ENCODE measurements at places on chromosomes 3 and 15.

DNA sequence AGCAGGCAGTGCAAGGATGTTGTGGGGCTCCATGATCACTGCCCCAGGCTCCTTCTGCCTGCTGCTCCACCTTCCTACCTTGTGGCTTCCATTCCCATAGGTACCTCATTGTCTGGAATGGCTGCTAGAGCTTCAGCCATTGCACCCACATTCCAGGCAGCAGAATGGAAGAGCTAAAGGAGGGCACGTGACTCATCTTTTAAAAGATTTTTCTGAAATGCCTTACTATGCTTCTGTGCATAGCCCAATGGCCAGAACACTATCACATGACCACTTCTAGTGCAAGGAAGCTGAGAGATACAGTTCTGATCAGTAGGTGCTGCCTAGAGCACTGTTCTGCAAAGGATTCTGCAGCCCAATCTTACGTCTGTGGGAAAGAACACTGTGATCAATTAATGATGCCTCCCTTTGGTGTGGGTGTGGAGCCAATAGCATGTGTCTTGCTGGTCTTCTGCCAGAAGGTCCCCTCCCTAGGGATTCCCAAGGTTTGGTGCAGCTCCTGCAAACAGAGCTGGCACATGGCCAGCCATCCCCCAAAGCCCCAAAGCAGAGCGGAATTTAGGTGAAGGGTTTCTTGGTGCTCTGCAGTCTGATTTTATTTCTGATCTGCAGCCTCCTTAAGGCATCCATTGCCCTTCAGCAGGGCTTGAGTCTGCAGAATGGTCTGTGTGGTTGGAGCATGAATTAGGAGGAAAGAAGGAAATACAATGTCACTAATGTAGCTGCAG is 34.4 kb downstream of the SPSB4 start:
- no peak for DNase-seq

DNA sequence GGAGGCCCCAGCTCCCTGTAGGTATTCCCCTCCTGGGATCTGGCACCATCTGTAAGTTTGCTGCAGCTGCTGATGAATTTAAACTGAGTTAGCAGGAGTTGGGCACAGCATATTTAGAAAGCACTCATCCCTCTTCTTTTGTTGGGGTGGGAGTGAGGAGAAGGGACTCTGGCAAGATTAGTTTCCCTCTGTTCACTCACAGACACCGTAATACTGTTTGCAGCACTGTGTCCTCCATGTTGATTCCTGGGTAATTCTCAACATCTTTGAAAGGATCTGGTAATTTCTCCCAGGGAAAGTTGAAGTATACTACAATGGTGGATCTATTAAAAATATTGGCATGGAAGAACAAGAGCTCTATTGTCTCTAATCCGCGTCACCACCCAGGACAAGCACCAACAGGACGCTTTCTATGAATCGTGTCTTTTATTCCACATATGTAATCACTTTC is 173.3 kb downstream of the RBMS3 start:
- DNase-seq: peak; percentile 77

DNA sequence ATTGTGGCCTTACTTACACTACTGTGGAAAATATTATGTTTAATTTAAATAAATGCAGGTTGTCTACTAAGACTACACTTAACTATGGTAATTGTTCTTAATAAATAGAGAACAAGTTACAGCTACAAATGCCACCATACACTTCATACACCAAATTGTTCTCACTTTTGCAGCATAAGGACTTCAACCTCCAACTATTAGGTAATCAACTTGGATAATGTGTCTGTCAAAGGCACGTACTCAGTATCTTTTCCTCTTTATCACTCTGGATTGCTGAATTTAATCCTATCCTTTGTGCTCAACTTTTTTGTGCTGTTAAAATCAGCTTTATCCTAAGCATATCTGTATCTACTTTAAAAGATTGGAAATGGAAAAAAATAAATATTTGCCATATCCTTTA is 41.6 kb upstream of the TMEM87A start:
- DNase-seq: no peak

DNA sequence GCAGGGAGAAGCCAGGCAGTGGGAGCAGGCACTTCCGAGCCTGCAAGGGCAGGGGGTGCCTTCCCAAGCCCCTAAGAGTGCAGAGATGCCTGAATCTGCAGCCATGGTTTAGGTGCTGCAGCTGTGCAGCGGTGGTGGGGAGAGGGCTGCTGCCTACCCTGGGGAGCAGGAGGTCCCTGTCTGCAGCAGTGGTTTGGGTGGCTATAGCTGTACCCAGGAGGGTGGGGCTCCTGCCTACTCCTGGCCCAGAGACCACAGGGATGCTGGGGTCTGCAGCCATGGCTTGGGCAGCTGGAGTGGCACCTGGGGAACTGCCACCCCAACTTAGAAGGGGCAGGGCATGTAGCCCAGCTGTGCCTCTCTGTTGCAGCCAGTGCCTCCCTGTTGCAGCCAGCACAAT is 488.1 kb upstream of the THBS1 start:
- no peak for DNase-seq

- no peak for DNase-seq
These were observed 221.5 kb upstream of the BHLHE40 start for GRCh38 chr3:4757575-4758248.

- no peak for DNase-seq
These were observed 31.5 kb upstream of the TFDP2 start for GRCh38 chr3:142180761-142181362.

DNA sequence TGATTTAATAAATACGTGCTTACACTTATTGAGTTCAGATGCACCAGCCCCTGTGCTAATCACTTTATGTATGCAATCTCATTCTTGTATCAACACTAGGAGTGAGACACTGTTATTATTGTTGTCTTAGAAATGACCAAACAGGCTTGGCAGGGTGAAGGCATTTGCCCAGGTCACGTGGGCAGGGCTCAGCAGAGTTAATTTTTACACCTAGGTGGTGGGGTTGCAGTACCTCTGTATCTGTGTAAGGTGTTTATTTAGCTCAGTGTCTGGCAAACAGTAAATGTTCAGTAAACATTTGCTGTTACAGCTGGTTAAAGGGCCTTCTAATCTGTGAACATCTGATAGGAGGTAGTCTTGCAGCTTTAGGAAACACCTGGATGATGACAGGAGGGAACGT is 200.0 kb downstream of the CACNA2D3 start:
- no peak for DNase-seq

DNA sequence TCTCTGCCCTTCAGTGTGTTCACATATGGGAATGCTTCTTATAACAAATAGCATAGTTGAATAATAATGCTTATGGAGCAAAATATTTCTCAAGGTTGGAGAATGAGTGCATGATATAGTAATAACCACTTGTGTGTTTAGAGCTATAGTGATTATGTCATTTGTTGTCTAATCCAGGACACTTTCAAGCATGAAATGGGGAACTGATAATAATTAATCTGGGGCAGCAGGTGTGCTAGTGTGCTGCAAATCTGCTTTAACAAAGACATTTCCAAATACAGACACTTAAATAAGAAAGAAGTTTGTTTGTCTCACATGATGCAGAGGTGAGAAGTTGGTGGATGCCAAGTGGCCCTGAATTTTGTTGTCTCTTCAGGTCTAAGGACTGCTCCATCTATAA is 579.3 kb upstream of the GRM7 start:
- no peak for DNase-seq

DNA sequence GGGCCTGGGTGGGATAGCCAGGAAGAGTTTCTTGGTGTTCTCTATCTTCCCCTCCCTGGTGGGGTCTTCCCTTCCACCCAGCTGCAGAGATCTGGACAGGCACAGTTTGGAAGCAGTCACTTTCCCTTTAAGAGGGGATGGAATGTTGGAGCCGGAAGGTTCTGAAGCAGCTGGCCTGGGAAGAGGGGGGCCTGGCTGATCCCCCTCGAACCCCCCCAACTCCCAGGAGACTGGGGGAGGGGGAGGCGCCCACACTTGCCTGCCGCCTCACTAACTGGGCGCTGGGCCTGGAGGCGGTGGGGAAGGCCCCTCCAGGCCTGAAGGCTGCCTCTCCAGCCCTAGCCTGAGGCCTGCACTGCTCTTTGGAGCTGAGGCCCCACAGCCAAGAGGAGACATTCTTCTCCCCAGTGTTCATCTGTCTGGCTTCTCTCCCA is 1.4 kb downstream of the DVL3 start:
- DNase-seq: no peak

- no peak for DNase-seq
These were observed 181.9 kb downstream of the NSMCE3 start for GRCh38 chr15:29087521-29088285.

DNA sequence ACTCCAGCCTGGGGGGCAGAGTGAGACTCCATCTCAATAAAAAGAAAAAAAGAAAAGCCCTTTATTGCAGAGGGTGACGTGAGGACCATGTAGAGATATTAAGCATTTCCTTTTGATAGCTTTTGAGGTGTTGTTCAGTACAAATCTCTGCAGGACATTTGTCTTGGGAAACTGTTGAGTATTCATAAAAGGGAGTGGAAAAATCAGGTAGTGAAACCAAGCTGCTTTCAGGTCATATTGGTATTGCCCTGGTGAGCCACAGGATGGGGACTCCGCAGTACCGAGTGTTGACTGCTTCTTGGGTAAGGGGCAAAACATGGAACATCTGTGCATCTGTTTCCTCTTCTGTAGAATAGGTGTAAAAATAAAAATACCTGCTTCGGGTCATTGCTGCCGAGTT is 9.9 kb downstream of the ITPR1 start:
- DNase-seq: no peak

GRCh38 chr3:186219211-186219638 is 110.3 kb upstream of the ETV5 start:
- no peak for DNase-seq

GRCh38 chr15:43370310-43370974 is 401 bp downstream of the ZSCAN29 start:
- no peak for DNase-seq

- DNase-seq: no peak
These were observed 52.1 kb upstream of the ATP11B start for GRCh38 chr3:182741214-182741613.

DNA sequence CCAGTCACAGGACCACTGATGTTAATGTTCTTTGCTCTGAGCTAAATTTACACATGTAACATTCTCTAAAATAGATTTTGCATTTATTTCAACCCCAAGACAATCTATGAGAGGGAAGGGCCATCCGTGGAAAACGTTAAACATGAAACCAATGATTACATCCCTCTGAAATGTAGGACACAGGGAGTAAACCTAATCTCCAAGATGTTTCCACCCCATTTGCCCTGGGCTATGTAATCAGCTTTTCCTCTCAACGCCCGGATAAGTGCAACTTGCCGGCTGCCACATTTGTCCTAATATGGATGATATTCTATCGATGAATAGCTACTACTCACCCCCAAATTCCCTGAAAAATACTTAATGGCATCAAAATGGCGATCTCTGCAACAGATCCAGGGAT is 6.4 kb upstream of the FMN1 start:
- no peak for DNase-seq

- DNase-seq: no peak
These were observed 260.4 kb upstream of the MEIS2 start for GRCh38 chr15:37360724-37361123.

GRCh38 chr3:132561003-132561402 is 36.1 kb upstream of the ACKR4 start:
- no peak for DNase-seq

DNA sequence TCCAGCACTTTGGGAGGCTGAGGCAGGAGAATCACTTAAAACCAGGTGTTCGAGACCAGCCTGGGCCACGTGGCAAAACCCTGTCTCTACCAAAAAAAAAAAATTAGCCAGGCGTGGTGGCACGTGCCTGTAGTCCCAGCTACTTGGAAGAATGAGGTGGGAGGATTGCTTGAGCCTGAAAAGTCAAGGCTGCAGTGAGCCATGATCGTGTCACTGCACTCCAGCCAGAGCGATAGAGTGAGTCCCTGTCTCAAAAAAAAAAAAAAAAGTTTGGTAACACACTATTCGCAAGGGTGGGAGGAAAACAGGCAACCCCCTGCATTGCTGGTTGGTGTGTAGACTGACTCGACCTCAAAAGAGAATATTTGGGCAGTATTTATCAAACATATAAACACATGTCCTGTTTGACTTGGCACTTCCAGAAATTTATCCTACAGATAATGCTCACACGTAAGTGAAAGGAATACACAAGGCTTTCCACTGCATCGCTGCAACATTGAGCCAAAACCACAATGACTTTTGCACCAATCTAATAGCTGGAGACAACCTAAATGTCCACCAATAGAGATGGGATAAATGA is 3.1 kb upstream of the ANPEP start:
- no peak for DNase-seq

DNA sequence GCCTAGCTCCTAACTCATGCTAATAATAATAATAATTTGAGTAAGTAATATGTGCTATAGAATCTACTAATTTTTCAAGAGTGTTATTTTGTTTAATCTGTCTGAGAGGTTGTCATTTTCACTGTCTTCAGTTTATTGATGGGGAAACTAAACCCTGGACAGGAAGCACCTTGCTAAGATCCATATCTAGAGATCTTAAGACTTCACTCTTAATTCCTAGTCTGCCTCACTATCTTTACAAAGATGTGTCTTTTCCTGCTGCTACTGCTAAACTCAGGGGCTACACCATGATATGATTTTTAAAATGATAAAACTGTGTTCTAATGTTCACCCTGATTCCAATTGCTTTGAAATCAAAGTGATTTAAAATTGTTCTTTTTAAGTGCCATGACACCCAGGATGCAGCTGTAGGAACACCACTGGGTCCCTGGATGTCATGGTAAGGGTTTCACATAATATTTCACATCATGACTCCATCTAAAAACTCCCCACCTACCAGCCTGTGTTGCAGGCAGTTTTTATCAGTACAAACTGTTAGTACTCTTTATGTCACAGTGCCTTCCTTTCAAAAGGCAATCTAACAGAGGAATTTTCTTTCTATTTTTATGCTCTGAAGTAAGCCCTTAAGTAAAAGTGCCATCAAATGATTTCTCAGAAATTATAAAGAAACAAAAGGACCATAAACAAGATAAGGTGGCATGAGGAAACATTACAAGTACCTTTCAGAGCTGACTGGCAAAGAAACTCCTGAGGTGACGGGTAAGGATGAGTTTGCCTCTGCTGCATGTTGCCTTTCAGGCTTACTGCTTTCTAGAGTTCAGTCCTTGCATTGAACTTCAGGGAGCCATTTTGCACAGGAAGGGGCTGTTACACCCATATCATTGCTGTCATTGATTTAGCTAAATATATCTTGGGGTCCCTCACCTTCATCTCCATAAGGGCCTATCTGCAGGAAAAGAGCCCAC is 160.1 kb upstream of the SATB1 start:
- no peak for DNase-seq

- peak; percentile 54 for DNase-seq
These were observed 85.0 kb downstream of the RAB11A start for GRCh38 chr15:65954289-65954741.

DNA sequence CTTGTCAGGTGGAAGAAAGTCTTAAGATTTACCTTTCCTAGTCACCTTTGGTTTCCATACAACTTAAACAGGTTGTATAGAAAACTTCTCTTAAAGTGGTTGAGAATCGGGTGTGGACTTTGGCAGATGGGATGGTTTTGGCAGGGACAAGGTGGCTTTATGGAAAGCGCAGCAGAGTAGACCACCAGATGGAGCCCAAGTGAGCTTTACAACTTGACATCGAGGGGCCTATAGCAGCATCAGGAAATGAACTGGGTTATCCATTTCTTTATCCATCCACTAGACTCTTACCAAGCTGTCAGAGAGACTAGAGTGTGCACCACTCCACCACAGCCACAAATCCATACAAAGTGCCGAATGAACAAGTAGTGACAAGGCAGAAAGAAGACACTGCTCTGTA is 85.3 kb upstream of the MBNL1 start:
- no peak for DNase-seq

GRCh38 chr15:70633991-70634390 is 129.4 kb downstream of the UACA start:
- DNase-seq: no peak

Data from NCI-H1048 (cell line).